Thyroid gland (tissue), 4 donors: ENCODE measurements at places on chromosomes 12 and 14. TPM values are rescaled to one million over a fixed set of nuclear protein-coding genes. Genes with fewer than 3 reads are reported as not detected.
A peak's percentile ranks its signal among the peaks of the same experiment; 100 is the strongest.

The CIT gene
- total RNA-seq, result 5.5 TPM

The NPAS3 gene
- total RNA-seq, result 12.2 TPM

- peaks cover 8% of the 10 kb centered on the region for H3K36me3 ChIP-seq
- H3K27me3 ChIP-seq, result no peaks in the 10 kb centered on the region
- H3K4me3 ChIP-seq, result no peak overlapping the region
- H3K27ac ChIP-seq, result no peak overlapping the region
Measured at GRCh38 chr14:102417646-102418045, 54.9 kb downstream of the TECPR2 start.

- no peaks in the 10 kb centered on the region for H3K36me3 ChIP-seq
- no peaks in the 10 kb centered on the region for H3K4me1 ChIP-seq
- no peak overlapping the region for H3K4me3 ChIP-seq
- DNase-seq, result no peak
Measured at GRCh38 chr12:92729773-92730305, 27.1 kb downstream of the PLEKHG7 start.

DNA sequence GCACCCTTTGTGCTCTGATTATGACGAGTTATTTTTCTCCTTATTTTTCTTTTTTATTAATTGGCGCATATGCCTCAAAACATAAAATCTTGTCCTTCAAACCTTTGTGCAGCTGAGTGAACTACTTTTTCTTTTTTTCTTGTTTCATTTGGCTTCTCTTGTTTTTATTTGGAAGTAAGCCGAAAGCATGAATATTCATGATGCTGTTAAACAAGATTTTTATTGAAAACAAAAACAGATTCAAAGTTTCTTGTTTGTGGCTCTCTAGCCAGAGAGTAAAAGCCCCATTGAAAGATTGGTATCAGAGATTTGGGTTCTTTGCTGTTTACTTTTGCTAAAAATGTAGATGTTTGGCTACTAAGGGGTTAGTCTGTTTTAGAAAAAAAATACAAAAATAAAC is 183.8 kb downstream of the TMEM132C start:
- no peaks in the 10 kb centered on the region for H3K27me3 ChIP-seq
- no peaks in the 10 kb centered on the region for H3K36me3 ChIP-seq
- DNase-seq, result no peak
- no peaks in the 10 kb centered on the region for H3K4me1 ChIP-seq

GRCh38 chr12:29521951-29522350 is 24.5 kb upstream of the OVCH1 start:
- no peaks in the 10 kb centered on the region for H3K36me3 ChIP-seq
- H3K4me3 ChIP-seq, result no peak overlapping the region

- peak; percentile 95 for DNase-seq
- peaks cover 7% of the 10 kb centered on the region for H3K4me1 ChIP-seq
- no peaks in the 10 kb centered on the region for H3K27me3 ChIP-seq
- no peak overlapping the region for H3K4me3 ChIP-seq
Measured at GRCh38 chr14:74501135-74501614, 7.6 kb downstream of the ISCA2 start.
